ENCODE measurements at places on chromosomes 6 and 20.

GRCh38 chr6:44167567-44167966, 8.9 kb downstream of the CAPN11 start:
- no peak for DNase-seq

DNA sequence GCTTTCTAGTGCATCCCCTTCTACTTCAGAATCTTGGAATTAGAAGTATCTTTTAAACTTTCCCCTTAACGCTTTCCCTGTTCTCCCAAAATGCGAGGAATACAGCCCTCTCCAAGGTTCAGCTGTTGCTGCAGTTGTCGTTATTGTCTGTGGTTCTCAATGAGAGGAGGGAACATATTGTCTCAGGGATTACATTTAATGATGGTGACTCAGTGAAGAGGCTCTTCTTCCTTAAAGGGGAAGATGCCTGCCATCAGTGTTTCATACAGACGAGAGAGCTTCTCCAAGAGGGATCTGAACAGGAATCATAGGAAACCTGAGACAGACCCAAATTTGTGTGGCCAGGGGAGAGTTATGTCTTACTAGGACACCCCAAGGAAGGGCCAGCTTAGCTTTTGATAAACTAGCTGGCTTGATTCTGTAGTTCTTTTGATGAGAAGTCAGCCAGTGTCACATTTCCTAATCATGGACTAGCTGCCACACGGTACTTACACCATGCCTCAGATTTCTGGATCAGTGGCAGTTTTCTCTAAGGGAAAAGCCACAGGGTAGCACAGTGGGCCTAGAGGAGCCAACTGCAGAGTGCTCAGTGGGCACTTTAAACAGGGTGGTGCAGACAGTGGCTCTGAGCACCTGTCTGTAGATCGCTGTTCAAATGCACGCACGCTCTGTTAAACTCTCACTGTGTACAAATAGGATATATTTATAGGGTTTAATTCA, 59.7 kb upstream of the TMEM181 start:
- no peak for DNase-seq

DNA sequence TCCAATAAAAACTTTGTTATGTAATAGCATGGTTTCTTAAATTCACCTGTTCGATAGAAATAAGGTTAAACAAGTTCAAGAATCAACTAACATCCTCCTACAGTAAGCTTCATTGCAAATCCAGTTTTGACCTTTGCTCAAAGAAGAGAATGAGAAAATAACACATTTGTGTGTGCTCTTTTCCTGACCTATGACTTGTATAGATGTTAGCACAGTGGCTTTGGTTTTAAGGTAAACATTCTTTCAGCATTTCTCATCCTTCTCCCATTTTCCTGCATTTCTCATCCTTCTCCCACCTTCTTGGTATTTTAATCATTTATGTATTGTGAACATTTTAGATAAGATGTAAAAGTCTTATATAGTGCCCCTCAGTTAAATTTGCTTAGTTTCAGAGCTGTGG, 73.9 kb downstream of the PLCB1 start:
- DNase-seq, result no peak

DNA sequence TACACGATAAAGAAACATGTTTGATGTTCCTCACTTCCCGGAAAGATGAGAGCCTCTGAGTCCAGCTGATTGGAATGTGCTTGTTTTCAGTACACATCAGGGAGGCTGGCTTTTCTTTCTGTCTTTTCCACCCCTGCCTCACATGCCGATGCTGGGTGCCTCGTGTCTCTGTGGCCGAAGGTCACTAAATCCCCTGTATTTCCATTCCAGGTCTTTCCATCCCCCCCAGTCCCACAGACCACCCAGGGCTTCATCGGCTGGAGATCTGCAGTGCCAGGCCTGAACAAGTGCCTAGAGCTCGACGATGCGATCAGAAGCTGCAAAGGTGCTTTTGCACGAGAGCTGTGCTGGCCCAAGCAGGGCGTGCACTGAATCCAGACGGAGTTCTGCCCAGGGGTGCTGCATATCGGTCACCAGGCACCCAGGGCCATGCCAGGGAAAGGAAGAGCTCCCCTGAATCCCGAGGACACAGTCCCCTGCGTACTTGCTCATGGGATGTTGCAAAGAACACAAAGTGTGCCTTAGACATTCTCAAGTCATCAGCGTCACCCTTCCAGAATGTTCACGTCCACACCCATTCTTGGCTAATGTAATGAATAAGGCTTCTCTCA, 67.9 kb downstream of the ANKRD60 start:
- no peak for DNase-seq

DNA sequence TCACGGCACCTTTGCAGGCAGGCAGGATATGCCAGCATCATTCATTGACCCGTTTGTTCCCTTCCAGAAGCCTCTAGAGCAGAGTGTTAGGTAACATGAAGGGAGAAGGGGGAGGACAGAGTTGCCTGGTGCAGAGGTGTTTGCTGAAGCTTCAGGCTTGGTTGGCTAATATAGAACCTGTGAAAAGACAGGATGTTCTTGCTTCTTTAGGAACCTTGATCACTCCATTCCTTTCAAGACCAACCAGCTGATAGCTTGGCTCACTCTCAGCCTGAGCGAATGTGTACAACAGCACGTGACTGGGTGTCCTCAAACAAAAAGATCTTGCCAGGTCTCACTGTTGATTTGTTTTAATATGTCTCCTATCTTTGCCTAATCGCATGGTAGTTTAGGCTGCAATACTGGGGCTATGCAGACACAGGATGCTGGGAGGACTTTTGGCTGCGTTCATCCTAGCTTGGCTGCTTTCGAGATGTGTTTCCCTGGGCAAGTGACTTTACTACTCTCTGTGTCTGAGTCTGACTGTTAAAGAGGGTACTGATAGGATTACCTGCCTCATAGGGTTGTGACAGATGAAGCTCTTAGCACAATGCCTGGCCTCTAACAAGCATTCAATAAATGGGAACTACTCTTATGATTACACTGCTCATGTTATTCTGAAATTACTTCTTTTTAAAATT, 16.0 kb downstream of the SHLD1 start:
- no peak for DNase-seq

DNA sequence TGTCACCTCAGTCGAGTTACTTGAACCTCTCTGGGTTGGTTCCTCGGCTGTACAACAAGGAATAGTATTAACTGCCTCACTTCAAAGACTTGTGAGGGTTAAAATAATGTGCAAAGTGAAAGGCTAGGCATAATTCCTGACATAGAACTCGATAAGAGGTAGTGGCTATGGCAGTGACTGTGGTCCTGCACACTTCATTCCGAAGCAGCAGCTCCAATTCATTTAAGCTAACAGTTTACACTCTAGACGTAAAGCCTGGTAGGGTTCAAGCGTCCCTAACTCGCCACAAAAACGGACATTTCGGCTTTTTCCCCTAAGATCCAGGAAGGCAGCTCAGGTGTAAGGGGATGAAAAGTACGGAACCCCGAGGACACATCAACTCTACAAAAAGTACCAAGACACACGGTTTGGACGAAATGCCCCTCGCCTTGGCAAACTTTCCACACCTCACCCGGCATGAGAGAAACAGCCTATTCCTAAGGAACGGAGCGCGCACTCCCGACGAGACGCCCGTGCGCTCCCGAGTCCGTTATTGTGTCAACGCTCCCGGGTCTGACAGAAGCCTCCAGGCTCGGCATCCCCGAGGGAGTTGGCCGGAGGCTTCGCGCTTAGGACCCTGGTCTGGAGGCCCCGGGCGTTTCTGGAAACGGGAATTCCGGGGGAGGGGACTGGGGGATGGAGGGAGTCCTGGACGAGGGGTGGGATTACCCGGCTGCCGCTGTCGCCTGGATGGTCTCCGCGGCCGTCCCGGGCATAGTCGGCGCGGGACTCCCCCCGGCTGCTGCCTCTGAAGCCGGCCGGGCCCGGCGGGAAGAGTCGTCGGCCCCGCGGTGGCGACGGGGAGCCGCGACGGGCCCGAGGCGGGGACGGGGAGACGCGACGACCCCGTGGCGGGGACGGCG, 937 bp downstream of the ZNF318 start:
- no peak for DNase-seq

- no peak for DNase-seq
Observed at GRCh38 chr6:55825402-55826051, 49.9 kb downstream of the BMP5 start.

GRCh38 chr6:108157981-108158525, 7.8 kb upstream of the NR2E1 start:
- DNase-seq, result peak; percentile 37

DNA sequence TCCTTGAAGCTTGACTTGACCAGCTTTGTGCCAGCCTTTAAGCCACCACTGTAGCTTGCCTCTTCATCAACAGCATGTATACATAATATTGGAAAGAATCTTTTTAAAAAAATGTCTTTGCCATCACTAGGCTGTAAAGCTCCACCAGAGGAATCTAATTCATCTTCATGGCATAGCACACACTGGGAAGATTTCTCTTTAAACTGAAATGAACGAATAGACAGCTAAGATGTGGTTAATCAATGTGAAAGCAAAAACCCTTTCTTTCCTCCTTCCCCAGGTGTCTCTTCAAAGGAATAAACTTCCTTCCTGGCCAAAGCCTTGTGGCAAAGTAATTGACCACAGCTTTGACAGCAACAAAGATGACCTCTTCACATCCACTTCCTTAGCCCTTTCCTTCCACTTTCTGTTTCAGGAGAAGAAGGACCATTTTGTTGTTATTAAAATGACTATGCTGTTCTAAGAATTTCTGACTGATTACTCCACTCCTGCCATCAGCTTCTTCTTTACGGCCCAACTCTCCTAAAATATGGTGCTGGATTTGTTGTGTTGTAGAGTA, 428.7 kb upstream of the SOX4 start:
- no peak for DNase-seq

DNA sequence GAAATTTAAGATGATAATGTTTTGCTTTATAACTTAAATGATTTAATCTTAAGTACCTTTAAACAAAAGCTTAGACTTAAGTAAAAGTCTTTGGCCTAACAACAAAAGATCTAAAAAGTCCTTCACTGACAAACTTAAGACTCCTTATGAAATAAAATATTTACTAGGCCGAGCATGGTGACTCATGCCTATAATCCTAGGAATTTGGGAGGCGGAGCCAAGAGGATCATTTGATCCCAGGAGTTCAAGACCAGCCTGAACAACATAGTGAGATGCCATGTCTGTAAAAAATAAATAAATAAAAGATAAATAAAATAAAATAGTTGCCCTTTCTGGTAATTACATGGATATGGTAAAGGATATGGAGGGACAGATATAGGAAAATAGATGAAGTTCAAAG, 12.4 kb downstream of the KATNA1 start:
- DNase-seq, result no peak

DNA sequence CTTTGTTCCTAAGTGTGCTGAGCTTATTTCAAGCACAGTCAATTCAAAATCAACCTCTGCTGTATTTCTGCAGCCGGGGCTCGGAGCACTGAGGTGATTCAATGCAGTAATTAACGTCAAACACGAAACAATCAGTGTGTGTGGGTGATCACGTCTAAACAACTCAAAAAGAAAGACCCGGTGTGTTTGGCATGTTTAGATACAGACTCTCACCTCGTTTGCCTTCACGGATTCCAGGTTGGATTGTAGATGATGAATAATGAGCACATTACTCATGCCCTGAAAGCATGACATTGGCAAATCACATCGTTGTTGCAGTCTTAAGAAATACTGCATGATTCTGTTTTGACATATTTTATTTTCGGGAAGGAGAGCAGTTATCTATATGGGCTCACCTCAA, 231.0 kb downstream of the QKI start:
- DNase-seq, result no peak

GRCh38 chr6:99415446-99415845, 9.7 kb downstream of the PNISR start:
- no peak for DNase-seq

GRCh38 chr20:25274481-25274880, 26.6 kb downstream of the PYGB start:
- no peak for DNase-seq

GRCh38 chr20:62120990-62121775, 1.1 kb upstream of the LSM14B start:
- no peak for DNase-seq

GRCh38 chr6:167761794-167762258, 64.9 kb upstream of the AFDN start:
- no peak for DNase-seq

- DNase-seq, result no peak
Observed at GRCh38 chr6:140208286-140208685, 833.8 kb upstream of the CITED2 start.

GRCh38 chr6:92779746-92780145, 639.6 kb downstream of the EPHA7 start:
- DNase-seq, result no peak

- no peak for DNase-seq
Observed at GRCh38 chr6:154112181-154112809, 73.3 kb downstream of the OPRM1 start.

- no peak for DNase-seq
Observed at GRCh38 chr6:44826025-44826676, 438.6 kb downstream of the CDC5L start.

DNA sequence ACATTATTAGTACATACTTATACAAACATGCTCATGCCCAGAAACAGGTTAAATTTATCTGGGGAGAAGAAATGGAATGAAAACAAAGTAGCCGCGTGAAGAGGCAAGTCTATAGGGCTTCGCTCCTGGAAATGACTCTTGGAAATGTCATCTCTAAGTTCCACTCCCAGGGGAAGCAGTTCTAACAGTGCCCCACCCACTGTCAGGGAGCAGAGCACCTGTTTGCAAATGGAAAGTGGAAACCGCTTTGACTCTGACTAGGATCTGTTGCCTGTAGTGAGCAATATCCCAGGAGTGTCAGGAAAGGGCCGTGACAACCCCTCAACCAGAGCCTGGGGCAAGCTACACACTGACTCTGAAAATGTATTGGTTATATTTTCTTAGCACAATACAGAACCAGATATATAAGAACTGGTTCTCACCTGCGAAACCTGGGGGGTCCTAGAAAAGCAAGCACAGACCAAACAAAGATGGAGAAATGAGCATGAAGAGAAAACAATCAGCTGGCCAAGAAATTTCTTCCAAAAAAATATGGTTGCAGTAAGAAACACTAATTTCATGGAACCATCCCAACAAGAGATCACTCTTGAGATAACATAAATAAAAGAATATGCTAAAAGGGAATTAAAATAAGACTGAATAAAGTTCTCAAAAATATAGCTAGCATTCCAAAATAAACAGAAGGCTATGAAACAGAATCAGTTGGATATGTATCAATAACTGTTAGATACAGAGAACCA, 47.5 kb upstream of the CRISP1 start:
- no peak for DNase-seq

DNA sequence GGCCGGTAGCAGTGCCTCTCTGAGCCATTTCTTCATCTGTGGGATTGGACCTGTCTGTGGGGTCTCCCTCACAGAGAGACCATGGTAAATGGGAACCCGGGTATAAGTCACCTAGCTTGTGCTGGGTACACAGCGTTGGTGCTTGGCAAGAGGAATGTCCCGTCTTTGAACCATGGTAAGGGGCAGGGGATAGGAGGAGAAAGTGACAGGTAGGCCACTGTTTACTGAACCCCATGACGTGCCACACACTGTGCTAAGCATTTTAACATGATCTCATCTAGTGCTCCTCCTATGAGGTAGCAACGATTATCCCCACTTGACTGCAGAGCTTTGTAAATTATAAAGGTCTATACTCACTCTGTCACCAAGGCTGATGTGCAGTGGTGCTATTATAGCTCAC, 600 bp upstream of the TNNC2 start:
- DNase-seq, result no peak

All from activated T-cell treated with anti-CD3 and anti-CD28 coated beads, Interleukin-2, amount 50 U/mL, for 24 hours (primary cell).